Regular cardiac myocyte (primary cell): ENCODE measurements at places on chromosomes 16 and 17. TPM values are rescaled to one million over a fixed set of nuclear protein-coding genes. Genes with fewer than 3 reads are reported as not detected.

The GAS7 gene
- 0.38 and 0.85 TPM in 2 replicates for total RNA-seq

The SDF2 gene
- 77.2 and 85.3 TPM in 2 replicates for total RNA-seq

The MPP3 gene
- 9.2 and 11.6 TPM in 2 replicates for total RNA-seq

The KRTAP2-2 gene
- not detected in 2 replicates for total RNA-seq

The AGRP gene
- not detected in 2 replicates for total RNA-seq

The NPIPB8 gene
- under 0.01 and 0.19 TPM in 2 replicates for total RNA-seq

The MAPT gene
- total RNA-seq: under 0.01 TPM in 2 replicates

The METTL22 gene
- total RNA-seq: 26.3 and 26.5 TPM in 2 replicates

The MC1R gene
- 4.4 and 6.5 TPM in 2 replicates for total RNA-seq

The KCNJ2 gene
- 3.9 and 7.3 TPM in 2 replicates for total RNA-seq

The STH gene
- total RNA-seq: not detected in 2 replicates

The KRT32 gene
- total RNA-seq: not detected in 2 replicates

The AMZ2 gene
- total RNA-seq: 79.2 and 90.8 TPM in 2 replicates

The HEATR9 gene
- not detected in 2 replicates for total RNA-seq

The AXIN2 gene
- 0.96 and 5.4 TPM in 2 replicates for total RNA-seq

The DOC2B gene
- total RNA-seq: 0.19 and 0.56 TPM in 2 replicates

The C16orf96 gene
- total RNA-seq: under 0.01 TPM in 2 replicates

The HSD17B2 gene
- 0.38 and 0.85 TPM in 2 replicates for total RNA-seq
